Urinary bladder (tissue), 4 donors: ENCODE measurements at places on chromosomes 5 and 9. TPM values are rescaled to one million over a fixed set of nuclear protein-coding genes. Genes with fewer than 3 reads are reported as not detected.

GRCh38 chr9:37917313-37917731 lies 13.4 kb upstream of the SLC25A51 start:
- no peak for DNase-seq

DNA sequence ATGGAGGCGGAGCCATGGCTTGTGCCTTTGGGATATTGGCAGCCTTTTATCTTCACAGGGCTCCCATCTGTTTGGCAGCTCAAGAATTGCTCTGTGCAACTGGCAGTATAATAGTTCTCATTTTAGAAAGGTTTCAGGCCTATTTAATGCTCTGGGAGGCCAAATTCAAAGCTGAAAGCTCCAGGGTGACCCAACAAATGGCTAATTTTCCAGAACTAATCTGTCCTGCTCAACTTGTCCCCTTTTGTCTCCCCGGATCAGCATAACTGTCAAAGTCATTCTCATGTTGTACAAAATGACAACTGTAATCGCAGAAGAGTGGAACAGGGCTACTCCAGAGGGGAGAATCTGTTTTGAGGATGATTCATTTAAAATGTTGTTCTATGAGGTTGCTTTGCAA lies 52.6 kb upstream of the CXCL14 start:
- DNase-seq: no peak

MUSK gene
- 4.9 TPM for total RNA-seq

- no peak for DNase-seq
Observed at GRCh38 chr5:35773967-35774366, 82.7 kb upstream of the IL7R start.

GRCh38 chr5:96775050-96775449 lies 32.7 kb downstream of the ERAP1 start:
- no peak for DNase-seq

SGCD gene
- total RNA-seq: 106 TPM

- no peak for DNase-seq
Observed at GRCh38 chr9:125008599-125008998, 67.7 kb upstream of the GOLGA1 start.

DNA sequence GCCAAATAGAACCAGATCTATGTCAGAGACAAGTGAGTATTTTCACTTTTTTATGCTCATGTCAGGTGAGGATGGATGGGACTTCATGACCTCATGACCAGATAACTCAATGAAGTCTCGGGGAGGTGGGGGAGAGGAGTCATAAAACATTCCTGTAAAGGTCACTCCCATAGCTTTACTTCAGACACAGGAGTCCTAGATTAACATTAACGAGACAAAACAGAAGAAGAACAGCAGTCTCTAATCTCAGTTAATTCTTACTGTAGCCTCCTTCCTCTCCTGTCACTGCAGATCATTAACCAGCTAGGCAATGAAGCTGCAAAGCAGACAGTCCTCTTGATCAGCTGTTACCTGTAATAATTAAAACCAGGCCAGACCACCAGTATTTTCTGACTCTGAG lies 11.2 kb downstream of the CRHBP start:
- DNase-seq: no peak

- no peak for DNase-seq
Observed at GRCh38 chr5:121257621-121258020, 594.1 kb upstream of the FTMT start.

GRCh38 chr5:159135896-159136531 lies 36.3 kb upstream of the EBF1 start:
- DNase-seq: no peak
